ENCODE measurements at places on chromosomes 1 and 21.

DNA sequence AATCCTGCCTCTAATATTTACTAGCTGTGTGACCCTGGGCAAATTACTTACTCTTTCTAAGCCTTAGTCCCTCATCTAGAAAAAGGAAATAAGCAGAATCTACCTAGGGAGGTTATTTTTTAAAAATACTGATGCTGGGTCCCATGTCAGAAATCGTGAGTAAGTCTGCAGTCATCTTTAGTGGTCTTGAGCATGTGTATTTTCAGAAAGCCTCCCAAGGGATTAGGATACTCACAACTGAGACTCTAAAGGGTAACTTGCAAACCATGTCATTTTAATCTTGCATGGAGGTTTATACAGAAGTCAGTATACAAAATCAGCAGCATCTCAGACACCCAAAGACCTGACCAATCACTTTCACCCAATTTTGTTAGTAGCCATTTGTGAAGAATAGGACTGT, 43.2 kb downstream of the DSTYK start:
- no peak for DNase-seq

- DNase-seq, result no peak
Measured at GRCh38 chr1:8682573-8682972, 134.9 kb downstream of the RERE start.

DNA sequence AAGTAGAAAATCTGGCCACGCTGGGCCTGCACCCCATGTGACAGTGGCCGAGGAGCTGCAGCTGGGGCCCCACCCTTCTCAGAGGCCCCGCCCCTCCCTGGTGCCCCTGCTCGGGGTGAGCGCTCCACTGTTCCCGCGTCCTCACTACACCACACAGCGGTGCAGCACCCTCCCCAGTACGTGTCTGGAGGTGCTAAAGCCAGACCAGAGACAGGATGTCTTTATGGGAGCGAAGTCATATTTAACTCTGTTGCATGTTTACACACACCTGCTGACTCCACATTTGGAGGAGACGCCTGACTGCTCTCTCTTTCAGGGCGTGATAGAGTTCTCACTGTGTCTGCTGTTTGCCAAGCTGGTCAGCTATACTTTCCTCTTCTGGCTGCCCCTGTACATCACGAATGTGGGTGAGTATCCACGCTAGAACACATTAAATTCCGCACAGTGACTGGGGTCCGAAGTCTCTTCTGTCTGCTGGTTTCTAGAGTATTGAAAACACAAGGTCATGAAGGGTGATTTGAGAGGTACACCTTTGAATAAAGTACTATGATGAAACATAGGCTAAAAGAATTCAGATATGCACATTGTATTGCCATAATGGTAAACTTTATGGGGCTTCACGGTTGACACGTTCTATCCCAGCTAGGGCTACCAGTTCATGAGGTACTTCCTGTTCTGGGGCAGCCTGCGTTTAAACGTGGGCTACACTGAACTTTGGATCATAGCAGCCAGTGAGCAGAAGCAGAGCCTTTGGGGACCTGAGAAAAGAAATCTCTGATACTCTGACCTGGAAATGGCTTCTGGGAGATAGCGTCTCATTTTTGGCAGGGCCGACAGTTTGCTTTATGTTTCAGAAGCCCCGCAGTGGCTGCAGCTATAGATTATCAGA, 48.4 kb downstream of the SLC37A1 start:
- no peak for DNase-seq

DNA sequence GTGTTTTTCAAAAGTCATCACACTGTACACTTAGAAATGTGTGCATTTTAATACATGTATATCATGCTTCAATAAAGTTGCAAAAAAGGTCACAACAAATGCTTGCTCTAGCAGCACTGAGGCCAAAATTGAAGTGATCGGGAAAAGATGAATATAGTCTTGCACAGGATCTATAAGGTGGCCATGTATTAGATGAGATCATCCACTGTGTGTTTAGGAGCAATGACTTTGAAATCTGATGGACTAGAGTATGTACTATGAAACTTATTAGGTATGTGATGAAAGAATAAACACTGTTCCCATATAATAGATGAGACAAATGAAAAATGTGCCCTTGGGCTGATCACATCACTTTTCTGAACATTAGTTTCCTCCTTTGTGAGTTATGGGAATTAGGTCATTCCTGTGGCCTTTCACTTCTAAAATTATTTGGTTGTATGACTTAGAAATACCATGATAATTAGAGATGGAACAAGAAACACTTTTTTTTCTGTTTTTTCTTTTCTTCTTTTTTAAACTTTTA, 984.6 kb downstream of the ADGRL2 start:
- no peak for DNase-seq

DNA sequence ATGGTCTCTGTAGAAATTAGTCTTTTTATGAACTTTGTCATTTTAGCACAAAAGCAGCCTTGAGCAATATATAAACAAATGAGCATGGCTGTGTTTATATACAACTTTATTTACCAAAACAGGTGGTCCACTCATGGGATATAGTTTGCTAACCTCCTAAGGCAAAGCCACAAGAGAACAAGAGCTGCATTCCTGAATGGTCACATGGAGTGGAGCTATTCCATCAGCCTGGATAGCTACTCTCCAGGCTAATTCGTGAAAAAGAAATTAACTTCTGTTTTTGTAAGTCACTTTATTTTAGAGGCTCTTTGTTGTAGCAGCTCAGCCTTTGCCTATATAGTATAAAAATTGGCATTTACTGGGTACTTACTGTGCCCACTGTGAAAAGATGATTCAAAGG, 163.3 kb upstream of the FAM78B start:
- no peak for DNase-seq

DNA sequence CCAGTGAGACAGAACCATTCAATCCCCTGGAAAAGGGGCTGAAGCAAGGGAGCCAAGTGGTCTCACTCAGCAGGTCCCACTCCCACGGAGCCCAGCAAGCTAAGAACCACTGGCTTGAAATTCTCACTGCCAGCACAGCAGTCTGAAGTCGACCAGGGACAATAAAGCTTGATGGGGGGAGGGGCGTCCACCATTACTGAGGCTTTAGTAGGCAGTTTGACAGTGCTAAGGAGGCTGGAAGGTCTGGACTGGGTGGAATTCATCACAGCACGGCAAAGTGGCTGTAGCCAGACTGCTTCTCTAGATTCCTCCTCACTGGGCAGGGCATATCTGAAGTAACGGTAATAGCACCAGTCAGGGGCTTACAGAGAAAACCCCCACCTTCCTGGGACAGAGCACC, 105.4 kb upstream of the GORAB start:
- no peak for DNase-seq

DNA sequence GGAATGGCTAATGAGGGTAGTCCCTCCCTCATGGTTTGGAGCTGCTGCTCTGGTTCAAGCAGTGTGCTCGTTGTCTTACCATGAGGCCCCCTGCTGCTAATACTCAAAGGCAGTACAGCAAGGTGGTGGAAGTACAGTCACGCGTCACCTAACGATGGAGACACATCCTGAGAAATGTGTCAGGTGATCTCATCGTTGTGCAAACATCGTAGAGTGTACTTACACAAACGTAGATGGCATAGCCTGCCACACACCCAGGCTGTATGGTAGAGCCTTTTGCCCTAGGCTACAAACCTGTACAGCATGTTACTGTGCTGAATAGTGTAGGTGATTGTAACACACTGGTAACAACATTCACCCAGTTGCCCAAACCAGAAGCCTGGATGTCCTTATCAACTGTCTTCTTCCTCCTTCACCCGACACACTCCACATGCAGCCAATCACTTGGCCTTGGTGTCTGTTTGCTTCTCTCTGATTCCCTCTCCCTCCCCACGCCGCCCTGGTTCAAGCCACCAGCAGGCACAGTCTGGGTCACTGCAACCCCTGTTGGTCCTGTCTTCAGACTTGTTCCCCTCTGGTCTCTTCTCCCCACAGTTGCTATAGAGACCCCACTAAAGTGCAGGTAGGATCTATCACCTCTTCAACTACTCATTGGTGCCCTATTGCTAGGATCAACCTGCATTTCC, 6.0 kb upstream of the KCNA2 start:
- DNase-seq, result no peak

GRCh38 chr1:219520241-219520640, 92.7 kb downstream of the ZC3H11B start:
- no peak for DNase-seq

GRCh38 chr1:2340086-2340917, 51.1 kb downstream of the MORN1 start:
- DNase-seq, result no peak

DNA sequence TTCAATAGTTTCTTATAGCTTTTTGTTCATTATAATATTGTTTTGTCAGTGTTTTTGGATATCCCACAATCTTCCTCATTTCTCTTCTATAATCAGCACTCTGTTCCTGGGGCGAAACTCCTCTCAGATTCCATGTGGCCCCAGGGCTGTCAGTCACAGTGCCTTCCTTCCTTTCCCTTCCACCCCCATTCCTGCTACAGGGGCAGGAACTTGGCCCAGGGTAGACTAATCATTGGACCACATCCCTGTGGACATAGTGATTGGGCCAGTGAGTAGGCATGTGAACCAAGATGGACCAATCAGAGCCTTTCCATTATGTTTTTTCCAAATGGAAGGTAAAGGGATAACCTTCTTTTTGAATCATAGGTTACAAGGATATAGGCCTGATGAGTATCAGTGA, 78.3 kb downstream of the PGM1 start:
- DNase-seq, result no peak

GRCh38 chr1:21335088-21335691, 44.9 kb upstream of the ECE1 start:
- DNase-seq, result no peak

- no peak for DNase-seq
Measured at GRCh38 chr1:87826681-87827251, 498.1 kb downstream of the LMO4 start.

DNA sequence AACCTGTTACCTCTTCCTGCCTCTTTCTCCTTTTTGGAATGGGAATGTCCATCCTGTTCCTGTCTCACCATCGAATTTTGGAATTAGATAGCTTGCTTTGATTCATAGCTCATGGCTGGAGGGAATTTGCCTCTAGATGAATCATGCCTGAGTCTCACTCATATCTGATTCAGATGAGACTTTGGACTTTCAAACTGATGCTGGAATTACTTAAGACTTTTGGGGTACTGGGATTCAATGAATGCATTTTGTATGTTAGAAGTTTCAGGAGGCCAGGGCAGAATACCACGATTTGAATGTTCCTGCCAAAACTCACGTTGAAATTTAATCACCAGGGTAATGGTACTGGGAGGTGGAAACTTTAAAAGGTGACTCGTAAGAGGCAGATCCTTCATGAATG, 132.4 kb downstream of the DSCAM start:
- no peak for DNase-seq

DNA sequence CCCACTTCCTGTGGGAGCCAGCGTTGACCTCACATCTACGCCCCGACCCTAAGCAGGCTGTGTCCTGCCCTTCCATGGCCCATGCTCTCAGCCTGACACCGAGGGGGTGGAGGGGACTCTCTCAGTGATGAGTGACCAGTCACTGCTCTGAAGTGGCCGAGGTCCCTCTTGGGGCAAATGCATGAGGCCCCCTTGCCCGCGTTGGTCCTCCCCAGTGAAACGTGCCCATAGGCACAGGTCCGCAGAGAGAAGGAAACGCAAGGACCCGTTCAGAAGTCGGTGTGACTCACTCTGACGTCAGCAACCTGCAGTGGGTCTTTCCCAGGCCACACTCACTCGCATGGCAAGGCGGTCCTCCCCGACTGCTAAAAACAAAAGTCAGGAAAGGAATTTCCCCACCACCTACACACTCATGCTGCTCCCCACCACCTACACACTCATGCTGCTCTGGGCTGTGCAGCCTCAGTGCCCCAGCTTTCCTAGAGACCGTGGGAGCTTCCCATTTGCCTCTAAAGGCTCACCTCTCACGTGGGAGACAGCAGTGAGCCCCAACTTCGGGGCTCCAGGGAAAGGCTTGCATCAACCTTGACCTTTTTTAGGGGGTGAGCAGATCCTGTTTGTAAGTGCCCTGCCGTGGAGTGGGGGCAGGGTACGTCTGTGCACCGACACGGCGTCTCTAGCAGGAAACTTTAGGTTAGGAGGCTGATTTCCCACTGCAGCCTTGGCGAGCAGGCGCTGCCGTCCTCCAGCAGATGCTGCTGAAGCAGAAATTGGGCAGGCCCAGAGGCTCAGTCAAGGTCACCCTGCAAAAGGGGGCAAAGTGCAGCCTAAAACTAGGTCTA, 11.4 kb downstream of the UBASH3A start:
- DNase-seq, result no peak

DNA sequence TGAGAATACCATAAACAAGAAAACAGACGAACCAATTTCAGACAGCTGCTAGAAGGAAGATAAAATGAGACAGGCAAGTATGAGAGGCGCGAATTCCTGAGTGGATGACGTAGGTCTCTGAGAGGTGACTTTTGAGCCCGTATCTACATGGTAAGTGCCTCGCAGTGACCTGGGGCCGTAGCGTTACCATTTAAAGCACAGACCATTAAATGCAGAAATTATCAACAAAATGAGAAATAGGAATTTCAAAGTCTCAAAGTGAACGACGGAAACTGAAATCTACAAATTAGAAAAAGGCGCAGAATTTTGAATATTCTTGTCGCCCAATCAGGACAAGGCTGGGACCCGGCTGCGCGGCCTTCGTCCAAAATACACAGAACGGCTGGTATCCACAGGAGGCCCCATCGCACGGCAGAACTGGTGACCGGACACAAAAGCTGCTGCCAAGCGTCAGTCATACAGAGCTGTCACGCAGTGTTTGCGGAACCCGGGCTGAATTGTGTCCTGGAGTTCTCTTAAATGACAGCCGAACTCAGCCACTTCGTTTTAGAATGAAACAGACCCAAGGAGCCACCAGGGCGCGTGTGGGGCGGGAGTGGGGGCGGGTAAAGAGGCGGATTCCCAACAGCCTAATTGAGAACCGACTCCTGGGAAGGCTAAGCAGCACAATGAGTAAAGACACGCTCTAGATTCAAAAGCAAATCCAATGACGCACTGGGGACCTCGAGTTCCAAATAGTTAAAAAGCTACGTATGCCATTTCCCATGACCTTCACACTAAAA, 13.8 kb upstream of the BOLA1 start:
- no peak for DNase-seq

- DNase-seq, result no peak
Measured at GRCh38 chr1:156148216-156148615, 5.2 kb upstream of the SEMA4A start.

DNA sequence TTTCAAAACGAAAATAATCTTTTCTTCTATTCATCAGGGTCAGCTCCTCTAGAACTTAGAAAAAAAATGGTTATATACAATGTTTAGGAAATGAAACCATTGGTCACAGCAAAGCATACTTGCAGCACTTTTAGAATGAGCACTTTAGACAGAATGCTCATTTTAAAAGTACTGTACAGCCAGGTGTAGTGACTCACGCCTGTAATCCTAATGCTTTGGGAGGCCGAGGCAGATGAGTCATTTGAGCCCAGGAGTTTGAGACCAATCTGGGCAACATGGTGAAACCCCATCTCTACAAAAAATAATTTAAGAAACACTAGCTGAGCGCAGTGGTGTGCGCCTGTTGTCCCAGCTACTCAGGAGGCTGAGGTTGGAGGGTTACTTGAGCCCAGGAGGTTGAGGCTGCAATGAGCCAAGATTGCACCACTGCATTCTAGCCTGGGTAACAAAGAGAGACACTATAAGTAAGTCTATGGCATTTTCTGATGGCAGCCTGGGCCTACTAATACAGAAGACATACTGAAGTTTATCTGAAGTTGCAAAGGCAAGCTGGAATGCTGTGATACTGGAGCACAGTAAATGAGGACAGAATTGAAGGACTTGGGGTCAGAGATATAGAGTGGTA, 48.9 kb upstream of the ZNF326 start:
- no peak for DNase-seq
